ENCODE measurements at places on chromosomes 12 and 14.
A peak's percentile ranks its signal among the peaks of the same experiment; 100 is the strongest.

DNA sequence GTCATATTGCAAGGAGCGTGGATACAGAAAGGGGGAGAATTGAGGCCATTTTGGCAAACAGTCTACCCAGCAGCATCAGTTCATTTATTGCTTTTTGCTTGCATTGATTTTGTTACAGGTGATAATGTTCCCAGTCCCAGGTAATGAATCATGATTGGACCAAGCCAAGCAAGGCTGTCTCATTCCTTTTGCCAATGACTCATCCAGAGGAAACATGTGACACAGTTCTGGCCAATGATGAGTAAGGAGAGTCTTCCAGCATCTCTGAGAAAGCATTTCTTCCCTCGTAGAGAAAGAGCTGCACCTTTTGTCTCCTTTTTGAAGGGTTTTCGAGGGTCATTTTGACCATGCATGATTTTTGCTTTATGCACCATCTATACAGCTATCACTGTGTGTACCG lies 68.2 kb downstream of the SLC15A4 start:
- DNase-seq, result no peak

DNA sequence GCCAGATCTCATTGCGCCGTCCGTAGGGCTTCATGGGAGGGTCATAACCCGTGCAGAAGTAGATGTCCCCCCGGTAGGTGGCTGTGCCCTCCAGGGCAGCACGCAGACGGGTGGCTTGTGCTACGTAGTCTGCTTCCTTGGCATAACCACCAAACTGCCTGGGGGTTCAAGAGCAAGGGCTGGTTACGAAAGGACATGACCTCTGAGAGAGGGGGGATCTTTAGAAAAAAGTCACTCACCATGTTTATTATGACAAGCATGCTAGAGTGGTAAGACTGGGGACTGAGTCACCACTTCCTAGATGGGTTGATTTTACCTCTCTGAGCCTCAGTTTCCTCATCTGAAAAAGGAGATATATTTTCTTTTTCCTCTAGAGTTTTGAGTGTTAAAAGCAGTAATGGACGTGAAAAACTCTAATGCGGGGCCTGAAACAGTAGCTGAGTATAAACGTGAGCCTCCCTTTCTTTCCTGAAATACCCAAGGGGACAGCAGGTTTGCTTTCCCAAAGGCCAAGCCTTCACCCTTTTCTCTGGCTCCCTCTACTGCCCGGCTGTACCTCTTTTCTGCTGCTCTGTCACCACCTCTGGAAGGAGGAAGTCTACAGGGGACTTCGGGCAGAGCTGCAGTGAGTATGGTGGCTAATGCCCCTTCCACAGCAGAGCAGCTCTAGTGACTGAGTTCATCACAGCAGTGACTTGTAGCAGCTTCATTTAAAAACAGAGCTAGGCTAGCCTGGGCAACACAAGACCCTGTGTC lies 23.5 kb upstream of the GPRC5D start:
- DNase-seq, result no peak

GRCh38 chr12:21912318-21912717 lies 28.9 kb downstream of the ABCC9 start:
- no peak for DNase-seq

DNA sequence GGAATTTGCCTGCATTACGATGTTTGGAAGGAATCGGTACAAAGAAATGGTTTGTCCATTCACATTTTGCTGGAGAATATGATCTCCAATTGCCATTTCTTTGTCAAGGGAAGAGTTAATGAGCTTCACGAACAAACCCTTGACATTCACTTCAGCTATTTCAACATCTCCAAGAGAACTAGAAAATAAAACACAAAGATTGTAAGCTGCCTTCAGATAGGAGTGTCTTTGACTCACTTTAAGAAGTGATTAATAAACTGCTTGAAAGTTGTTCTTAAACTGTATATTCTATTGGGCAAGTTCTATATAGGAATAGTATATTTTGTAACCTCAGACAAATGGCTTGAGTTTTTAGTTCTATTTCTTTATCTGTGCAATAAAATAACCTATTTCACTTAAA lies 26.3 kb downstream of the LMNTD1 start:
- DNase-seq, result no peak

- no peak for DNase-seq
Measured at GRCh38 chr12:11877869-11878780, 192.6 kb upstream of the BCL2L14 start.

DNA sequence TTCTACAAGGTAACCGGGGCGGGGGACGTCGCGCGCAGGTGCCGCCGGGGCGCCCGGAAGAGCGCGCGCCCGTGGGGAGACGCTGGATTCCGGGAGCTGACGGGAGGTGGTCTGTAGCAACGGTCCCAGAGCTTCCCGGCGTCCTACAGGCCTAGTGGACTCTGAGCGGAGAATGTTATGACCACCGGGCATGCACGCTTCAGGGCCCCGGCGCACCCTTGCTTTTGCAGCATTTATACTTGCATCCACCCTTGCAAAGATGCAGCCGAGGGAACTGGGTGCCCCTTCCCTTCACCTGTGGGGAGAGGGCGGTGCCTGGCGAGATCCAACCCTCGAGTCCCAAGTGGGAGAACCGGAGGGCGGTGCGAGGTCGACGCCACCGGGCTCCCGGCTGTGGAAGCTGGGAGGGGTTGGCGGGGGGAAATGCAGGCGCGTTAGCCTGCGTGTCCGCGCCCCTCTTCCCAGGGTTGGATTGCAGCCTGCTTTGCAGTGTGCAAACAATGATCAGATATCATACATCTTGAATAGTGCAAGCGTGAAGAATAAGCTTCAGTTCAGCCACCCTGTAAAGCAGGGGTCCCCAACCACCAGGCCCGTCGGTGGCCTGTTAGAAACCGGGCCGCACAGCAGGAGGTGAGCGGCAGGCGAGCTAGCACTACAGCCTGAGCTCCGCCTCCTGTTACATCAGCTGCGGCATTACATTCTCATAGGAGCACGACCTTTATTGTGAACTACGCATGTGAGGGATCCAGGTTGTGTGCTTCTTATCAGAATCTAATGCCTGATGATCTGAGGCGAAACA lies 576 bp downstream of the ERP29 start:
- peak; percentile 69 for DNase-seq

GRCh38 chr14:84882830-84883229 lies 647.1 kb upstream of the FLRT2 start:
- no peak for DNase-seq

DNA sequence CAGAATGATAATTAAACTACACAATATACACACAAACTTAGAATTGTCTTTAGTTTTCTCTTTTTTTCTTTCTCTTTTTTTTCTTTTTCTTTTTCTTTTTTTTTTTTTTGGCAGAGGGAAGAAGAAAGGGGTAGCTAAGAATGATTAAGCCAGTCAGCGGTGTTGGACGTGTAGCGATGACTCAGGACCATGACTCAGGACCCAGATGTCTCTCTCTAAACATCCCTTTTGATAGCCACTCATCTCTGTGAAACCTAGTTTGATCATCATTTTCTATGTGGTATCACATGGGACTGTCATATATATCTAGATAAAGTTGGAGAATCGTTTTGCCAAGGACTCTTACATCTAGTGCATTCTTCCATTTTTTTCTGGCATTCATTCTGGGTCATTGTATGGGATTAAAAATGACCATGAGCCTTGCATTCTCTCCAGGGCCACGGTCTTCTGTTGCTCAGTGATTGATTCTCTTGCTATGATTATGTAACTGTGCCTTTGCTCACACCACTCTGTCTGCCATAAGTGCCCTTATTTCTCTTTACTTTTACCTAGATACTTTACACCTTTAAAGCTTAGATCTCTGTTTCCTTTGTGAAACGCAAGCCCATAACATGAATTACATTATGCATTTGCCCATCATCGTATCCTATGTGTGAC lies 26.6 kb upstream of the NRXN3 start:
- DNase-seq, result no peak

DNA sequence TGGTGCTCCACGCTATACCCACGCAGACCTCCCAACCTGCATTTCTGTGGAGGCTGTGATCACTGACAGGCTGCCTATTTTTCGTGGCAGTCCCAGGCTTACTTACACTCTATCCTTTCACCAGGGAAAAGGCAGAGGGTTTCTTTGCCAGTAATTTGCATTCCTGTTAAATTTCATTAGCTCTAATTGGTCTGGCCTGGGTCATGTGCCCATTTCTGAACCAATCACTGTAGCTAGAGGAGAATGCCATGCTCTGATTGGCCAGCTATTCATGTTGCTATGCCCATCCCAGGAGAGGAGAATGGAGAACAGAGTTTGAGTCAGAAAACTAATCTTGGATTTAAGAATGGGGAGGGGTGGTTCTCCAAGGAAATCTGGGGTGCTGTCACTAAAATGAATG lies 43.2 kb upstream of the TUNAR start:
- DNase-seq, result no peak

DNA sequence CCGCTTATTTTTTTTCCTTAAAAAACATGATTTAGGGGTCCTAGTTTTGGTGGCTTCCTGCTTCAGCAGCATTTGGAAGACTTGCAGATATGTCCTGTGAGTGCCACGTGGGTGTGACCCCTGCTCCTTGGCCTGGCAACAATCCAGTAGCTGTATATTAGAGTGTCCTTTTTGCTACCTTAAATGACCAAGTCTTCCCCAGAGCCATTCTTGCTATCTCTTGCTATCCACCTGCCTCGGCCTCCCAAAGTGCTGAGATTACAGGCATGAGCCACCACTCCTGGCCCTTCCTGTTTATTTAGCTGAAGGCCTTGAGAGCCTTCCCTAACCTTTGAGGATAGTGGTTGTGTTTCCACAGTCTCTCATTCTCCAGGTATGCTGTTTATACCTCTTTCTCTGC lies 17.0 kb downstream of the TPCN1 start:
- no peak for DNase-seq

DNA sequence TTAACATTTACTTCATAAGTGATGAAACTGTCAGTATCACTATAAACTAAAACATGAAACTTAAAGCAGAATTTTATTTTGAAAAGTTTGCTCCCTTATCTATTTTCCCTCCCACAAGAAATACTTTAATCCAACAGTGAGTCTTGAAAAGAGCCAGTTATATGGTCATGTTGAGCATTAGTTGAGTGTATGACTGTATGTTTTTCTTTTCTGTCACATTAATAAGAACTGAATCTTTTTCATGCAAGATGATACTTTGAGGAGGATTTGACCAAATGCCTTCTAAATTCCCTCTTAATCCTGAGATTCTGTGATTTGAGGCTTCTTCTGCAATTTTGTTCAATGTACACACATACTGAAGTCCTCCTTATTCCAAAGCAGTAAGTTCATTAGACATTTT lies 33.7 kb upstream of the YARS2 start:
- DNase-seq, result no peak

DNA sequence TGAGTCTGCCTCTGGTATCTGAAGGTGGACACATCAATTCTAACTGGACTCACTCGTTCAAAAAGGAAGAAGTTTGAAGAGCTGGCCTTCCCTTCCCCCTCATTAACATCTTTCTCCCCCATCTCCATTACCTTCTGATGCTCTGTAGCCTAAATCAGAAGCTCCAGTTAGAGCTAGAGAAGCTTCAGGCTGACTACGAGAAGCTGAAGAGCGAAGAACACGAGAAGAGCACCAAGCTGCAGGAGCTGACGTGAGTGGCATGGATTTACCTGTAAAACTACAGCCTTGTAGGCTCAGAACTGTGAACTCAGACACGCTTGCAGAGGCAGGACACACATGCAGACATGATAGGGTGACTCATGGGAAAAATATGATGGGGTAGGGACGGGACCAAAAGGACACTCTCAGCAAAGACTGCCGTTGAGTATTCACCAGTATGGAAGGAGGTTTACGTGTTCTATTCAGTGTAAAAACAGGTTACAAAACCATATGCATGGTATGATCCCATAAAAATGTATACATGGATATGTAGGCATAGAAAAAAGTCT lies 14.3 kb upstream of the PIP4K2C start:
- no peak for DNase-seq

GRCh38 chr12:105756961-105757360 lies 381.8 kb downstream of the NUAK1 start:
- DNase-seq, result no peak

- DNase-seq, result no peak
Measured at GRCh38 chr14:83342590-83342989, 1808.9 kb upstream of the SEL1L start.

DNA sequence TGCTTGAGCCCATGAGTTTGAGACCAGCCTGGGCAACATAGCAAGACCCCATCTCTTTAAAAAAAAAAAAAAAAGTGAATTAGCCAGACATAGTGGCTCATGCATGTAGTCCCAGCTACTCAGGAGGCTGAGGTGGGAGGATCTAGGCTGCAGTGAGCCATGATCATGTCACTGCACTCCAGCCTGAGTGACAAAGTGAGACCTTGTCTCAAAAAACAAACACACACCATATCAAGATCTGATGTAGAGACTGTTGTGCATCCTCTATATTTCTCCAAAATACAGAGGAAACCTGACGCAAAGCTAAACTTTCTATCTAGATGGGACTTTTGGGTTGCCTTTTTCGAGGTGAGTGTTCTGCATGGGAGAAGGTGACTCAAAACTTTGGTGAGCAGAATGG lies 77.4 kb upstream of the SLC8A3 start:
- no peak for DNase-seq

DNA sequence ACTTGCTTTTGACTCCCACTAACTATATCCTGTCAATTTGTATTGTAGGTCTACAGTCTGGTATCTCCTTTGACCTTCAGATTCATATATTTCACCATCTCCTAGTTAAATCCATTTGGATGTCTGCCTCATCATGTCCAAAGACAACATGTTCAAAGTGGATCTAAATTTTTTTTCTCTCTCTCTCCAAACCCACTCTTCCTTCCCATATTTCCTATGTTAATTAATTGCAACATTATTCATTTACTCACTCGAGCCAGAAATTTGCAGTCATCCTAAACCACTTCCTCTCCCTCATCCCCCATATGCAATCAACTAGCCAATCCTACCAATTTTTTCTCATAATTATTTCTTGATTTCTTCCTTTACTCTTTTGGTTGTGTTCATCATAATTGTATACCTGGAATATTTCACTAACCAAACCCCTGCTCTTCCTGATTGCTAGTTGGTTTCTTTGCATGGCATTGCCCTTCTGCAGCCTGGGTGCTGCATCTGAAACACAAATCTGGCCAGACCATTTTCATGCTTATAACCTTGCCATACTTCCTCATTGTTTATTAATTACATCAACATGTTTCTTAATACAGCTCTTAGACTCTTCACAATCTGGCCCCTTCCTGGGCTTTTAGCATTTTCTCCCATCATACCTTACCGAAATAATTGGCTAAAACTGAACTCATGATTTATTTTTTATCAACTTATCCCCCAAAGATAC lies 442.2 kb downstream of the ADAMTS20 start:
- DNase-seq, result no peak

GRCh38 chr12:129827866-129828384 lies 75.9 kb downstream of the TMEM132D start:
- DNase-seq, result no peak

- no peak for DNase-seq
Measured at GRCh38 chr12:104319028-104319427, 15.5 kb downstream of the EID3 start.

DNA sequence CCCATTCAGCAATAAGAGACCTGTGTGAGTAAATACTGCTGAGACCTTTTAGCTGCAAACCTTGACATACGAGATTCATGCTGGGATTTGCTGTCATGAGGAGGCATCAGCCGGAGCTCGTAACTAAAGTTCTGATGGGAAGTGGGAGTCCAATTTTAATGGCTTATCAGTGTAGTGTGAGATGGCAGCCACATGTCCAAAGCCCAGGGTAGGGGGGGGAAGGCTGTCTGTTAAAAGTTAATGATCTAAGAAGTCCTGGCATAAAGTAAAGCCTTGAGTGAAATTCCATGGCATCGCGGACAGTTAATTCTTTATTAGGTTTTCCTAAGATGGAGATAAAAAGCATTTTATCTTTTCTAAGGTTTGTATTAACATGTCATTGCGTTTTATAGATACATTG lies 240.0 kb downstream of the AACS start:
- no peak for DNase-seq

Measured in stimulated activated CD4-positive, alpha-beta T cell treated with anti-CD3 and anti-CD28 coated beads, Interleukin-4, amount 100 ng/mL, for 1 hour (primary cell).